ENCODE measurements at places on chromosomes 5 and 9. TPM values are rescaled to one million over a fixed set of nuclear protein-coding genes. Genes with fewer than 3 reads are reported as not detected.

DNA sequence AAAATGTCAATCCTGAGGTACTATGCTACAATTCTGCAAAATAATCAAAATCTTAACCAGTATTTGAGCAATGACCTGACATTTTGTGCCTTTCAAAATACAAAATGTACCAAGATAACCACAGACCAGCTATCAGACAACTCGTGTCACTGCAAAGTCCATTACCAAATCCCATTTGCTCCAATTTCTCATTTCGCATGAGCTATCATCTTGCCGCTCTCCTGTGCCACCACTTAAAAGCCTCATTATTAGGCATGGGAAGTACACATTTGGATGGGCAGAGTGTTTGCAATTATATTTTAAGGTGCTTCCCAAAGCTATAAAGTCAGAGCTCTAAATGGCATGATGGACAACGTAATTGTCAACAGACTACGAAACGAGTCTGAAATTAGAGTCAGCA lies 205.2 kb downstream of the AGTPBP1 start:
- DNase-seq, result no peak

DNA sequence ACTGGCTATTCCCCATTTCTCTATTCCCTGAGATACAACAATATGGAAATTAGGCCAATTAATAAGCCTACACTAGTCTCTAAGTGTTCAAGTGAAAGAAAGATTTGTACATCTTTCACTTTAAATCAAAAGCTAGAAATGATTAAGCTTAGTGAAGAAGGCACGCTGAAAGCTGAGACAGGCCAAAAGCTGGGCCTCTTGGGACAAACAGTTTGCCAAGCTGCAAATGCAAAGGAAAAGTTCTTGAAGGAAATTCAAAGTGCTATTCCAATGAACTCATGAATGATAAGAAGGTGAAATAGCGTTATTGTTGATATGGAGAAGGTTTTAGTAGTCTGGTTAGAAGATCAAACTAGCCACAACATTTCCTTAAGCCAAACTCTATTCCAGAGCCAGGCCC lies 256.2 kb downstream of the ZSWIM6 start:
- no peak for DNase-seq

- no peak for DNase-seq
Observed at GRCh38 chr9:69276775-69277174, 48.2 kb upstream of the ENTREP1 start.

GRCh38 chr9:76560481-76560922 lies 101.5 kb downstream of the GCNT1 start:
- DNase-seq, result no peak

DNA sequence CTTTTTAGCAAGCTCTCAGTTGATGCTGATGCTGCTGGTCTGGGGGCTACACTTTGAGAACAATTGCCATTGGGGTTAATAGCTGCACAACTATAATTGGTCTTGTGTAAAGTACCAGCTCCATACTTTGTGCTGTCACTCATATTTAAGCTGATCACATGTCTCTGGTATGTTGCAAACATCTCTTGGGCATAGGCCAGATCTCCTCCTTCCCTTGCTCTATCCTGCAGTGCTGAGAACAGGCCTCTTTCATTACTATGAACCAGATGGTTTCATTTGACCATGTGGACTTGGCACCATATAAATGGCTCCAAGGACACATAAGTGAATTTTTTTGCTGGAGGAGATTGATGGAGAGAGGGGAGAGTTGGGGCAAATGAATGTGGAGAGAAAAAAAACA lies 48.4 kb downstream of the DMRT2 start:
- no peak for DNase-seq

DNA sequence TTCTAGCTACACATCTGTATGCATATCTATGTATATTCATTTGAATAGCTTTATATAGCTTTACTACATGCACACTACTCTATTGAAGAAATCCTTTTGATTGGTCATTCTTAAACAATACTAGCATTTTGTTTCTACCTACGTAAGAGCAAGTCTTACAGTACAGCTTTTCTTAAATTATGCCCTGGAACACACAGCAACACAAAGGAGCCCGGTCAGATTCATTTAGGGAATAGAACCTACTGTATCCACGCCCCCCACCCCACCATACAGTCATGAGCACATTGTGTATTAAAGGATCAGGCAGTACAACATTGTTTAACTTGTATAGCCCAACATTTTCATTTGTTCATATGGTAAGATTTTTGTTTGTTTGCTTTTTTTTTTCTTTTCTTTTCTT lies 162.8 kb downstream of the GIN1 start:
- no peak for DNase-seq

DNA sequence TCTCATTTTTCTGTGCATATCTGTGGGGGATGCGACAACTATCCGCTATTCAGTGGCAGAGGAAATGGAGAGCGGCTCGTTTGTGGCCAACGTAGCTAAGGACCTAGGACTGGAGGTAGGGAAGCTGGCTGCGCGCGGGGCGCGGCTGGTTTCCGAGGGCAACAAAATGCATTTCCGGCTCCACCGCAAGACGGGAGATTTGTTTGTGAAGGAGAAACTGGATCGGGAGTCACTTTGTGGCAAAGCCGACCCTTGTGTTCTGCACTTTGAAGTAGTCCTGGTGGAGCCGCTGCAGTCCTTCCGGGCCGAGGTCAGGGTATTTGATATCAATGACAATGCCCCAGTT lies 320 bp downstream of the PCDHB1 start:
- peak; percentile 12 for DNase-seq

GRCh38 chr5:136101884-136102283 lies 30.8 kb upstream of the SMAD5 start:
- no peak for DNase-seq

GRCh38 chr5:4540375-4541173 lies 599.6 kb upstream of the ADAMTS16 start:
- no peak for DNase-seq

- DNase-seq, result no peak
Observed at GRCh38 chr9:121888438-121888775, 204.7 kb downstream of the TTLL11 start.

Gene IFNA7
- total RNA-seq, result not detected

Gene IL17B
- not detected for total RNA-seq

Gene KLHL3
- 9.4 TPM for total RNA-seq

Gene GDNF
- 0.65 TPM for total RNA-seq

Gene ASS1
- total RNA-seq, result 4.0 TPM
